ENCODE measurements at places on chromosomes 1 and 21. TPM values are rescaled to one million over a fixed set of nuclear protein-coding genes. Genes with fewer than 3 reads are reported as not detected.

DNA sequence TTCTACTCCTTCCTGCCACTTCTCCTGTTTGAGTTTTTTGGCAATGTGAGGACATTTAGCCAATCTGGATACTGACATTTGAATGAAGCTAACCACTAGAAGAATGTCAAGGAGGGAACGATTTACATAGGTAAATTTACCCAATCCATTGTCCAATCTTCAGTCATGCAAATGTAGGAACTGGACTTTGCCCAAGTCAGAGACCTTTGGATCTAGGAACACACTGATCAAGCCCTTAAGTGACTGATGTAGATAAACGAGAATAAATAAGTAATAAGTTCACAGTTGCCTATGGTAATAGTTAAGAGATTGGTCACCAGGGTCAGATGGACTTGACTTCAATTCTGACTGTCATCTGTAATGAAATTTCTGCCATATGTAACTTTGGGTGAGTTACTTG, 177.6 kb downstream of the FGGY start:
- no peak for DNase-seq

- DNase-seq, result no peak
Measured at GRCh38 chr1:50983219-50983802, 13.3 kb downstream of the CDKN2C start.

- no peak for DNase-seq
Measured at GRCh38 chr1:77421504-77422233, 139.8 kb downstream of the AK5 start.

- no peak for DNase-seq
Measured at GRCh38 chr1:244330318-244330625, 121.4 kb downstream of the ADSS2 start.

GRCh38 chr1:93021539-93022134, 57.4 kb upstream of the MTF2 start:
- DNase-seq, result peak; percentile 61

DNA sequence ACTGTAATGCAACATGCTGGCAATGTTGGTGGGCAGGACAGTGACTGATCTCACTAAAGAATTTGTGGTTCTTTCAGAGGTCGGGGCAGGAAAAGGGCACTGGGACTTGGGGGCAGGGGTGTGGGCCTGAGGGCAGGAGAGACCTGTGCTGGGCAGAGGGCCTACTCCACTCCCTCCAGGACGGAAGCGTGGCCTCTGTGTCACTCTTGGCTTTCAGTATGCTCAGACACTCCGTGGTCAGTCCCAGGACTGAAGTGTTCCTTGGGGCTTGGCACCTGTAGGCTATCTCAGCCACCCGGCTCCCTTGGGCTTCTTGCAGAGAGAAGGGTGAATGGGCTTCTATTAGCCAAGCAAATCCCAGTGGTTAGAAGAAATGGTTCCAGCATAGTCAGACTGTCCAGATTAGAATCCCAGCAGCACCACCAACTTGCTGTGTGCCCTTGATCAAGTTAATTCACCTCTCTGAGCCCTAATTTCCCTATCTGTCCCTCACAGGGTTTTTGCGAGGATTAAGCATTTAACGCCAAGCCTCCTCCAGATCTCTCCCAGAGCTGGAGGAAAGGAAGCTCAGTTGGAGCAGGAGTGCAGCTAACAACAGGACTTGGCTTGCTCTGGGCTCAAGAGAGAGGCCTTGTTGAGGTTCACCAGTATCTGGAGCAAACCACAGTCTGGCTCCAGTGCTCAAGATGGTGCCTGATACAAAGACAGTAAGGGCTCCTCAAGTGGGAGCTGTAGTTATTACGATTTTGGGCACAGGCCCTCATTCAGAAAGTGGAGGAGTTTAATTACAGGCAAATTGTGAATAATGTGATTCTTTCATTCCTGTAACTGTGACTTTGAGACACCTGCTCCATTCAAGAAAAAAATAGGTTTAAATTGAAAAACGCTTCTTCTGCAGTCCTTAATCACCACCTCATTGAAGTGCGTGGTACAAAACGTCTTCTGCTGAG, 57.7 kb upstream of the LRP8 start:
- DNase-seq, result no peak

DNA sequence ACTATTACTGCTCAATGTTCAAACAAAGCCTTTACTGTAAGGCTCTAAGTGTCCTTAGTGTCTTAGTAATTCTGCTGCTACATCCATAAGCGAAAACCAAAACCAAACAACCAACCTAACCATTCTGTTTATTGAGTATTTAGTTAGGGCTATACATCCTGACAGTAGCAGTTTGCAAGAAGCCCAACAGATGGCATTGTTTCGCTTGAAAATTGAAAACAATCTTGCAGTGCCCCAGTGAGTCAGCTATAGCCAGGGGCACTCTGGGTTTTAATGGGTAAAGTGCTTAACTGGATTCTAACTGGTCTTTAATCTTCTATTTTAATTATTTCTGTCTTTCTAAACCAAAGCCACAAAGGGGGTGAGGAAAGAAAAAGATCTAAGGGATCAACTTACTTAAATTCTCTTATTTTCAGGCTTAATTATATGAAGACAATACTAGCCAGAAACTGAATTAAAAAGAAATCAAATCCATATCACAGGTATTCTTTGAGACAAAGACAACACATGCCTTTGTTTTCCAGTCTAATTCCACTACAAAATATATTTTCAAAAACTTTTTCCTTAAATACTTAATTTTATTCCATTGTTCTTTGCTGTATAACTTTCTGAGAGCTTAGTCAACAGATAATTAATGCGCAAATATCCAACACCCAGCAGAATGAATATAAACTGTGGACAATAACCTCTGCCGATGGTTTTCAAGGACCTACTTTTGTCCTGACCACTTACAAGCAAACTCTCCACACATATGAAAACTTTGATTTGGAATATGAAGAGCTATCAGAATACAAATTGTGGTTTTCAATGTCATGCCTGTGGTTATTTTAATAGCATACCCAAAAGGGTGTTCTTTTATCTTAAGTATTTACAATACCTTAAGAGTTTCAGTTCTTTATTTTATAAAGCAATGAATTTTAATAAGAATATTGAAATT, 15.2 kb downstream of the POGZ start:
- DNase-seq, result peak; percentile 96

KIAA0319L gene
- total RNA-seq, result 43.8 TPM

KIF17 gene
- not detected for total RNA-seq

ANGEL2 gene
- total RNA-seq, result 46.2 TPM

RAB7B gene
- total RNA-seq, result 2.6 TPM

GJA9 gene
- not detected for total RNA-seq

DENND2D gene
- 3.5 TPM for total RNA-seq

GPR52 gene
- total RNA-seq, result 0.19 TPM

PDE9A gene
- total RNA-seq, result 2.9 TPM

Measured in SK-MEL-5 (cell line).